ENCODE measurements at places on chromosomes 16 and 17.

DNA sequence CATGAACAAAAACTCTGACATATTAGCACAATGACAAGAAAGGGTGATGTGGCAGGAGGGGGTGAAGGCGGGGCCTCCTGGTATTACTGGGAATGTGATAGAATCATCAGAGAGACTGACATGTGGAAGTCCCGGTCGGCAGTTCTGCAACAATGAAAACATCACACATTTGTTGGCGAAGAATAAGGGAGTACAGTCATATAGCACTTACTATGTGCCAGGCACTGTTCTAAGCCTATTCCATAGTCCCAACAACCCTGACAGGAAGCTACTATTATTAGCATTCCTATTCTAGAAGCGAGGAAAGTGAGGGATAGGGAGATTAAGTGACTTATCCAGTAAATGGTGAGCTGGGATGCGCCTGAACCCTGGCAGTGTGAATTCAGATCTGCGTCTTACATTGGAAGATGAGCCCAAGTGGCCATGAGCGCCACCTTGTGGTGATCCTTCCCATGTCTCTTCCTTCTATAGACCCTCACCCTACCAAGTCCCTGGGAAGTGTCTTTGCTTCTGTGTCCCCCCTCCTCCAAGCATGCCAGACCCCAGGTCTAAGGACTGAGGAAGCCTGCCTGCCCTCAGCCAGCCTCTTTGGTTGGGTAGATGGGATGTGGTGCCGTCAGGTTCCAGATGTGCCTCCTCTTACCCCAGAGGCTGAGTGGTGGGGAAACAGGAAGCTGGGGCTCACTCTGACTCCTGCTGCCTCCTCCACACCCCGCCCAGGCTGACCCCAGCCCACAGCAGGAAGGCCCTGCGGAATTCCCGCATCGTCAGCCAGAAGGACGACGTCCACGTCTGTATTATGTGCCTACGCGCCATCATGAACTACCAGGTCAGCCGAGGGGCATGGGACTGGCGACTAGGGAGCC lies 14.0 kb downstream of the FMNL1 start:
- DNase-seq, result peak; percentile 61

- DNase-seq, result no peak
Observed at GRCh38 chr16:88977018-88977811, at the start of gene CBFA2T3. Gene CBFA2T3, minus strand, starts transcription at chr16:88977207. Its CDS starts 400 bp downstream, at chr16:88976807.

GRCh38 chr17:68759002-68759342 lies 157.8 kb upstream of the FAM20A start:
- no peak for DNase-seq

DNA sequence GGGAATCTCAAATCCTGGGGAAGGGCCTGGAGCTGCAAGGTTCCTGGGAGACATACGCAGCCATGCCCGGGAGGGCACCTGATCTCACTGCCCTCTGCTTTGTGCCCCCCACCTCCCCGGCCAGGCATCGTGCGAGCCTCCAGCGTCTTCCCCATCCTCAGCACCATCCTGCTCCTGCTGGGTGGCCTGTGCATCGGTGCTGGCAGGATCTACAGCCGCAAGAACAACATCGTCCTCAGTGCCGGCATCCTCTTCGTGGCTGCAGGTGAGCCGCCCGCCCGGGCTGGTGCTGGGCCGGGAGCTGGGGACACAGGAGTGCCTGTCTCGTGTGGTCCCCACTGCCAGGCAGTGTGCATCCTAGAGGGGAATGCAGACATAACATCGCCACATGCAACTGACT lies 19.6 kb upstream of the CACNG1 start:
- no peak for DNase-seq

DNA sequence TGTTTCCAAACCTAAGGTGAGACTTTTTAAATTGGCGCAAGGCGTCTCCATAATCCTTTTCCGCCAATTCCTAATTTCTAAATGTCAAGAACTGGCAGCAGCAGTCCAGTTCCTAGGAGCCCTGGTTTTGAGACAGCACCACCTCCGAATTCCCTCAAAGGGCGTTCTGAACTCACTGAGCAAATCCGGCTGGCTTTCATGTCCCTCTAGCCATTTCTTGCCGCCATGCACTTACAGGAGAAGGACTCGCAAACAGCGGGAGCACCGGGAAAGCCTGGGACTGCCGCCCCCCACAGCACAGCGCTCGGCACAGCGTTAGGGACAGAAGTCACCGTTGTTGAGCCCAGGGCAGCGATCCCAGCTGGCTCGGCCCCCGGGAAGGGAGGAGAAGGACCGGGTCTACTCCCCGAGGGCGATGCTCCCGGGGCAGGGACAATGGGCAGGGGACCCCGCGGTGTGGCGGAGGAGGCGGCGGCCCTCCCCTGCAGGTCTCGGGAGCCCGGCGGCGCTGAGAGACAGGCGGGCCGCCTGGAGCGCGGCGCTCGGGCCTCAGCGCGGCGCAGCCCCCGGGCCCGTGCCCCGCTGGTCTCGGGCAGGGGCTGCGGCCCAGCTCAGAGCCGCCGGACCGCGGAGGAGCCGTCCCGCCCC lies 545 bp downstream of the ARHGAP17 start:
- DNase-seq, result no peak

- DNase-seq, result no peak
Observed at GRCh38 chr17:81513753-81514488, 1.3 kb upstream of the ACTG1 start.

DNA sequence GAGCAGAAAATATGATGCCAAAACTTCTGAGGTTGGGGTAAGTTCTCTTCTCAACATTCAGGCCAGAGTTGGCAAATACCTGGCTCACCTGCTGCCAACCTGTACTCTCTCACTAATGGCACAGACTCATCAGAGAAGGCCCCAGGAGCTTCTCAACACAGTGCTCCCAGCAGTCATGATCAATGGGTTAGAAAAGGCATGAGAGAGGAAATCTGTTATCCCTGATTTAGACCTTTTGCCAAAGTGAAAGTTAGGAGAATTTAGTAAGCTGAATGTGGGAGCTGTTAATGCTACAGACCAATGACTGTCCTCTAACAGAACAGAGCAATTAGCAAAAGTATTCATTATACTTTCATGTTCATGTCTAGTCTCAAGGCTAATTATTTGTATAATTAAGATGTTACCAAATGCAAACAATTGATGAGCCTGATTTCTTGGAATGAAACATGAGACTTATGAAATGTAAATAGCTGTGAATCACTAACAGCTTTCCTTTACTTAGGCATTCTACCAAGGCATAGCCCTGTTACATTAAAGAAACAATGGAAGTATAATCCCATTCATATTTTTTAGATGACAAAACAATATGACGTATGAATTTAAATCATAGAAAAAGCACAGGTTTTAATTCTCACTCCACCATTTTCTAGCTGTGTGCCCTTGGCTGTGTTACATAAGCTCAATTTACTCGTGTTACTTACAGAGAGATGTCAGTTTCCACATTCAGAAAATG lies 68.7 kb upstream of the MARCHF10 start:
- DNase-seq, result no peak

DNA sequence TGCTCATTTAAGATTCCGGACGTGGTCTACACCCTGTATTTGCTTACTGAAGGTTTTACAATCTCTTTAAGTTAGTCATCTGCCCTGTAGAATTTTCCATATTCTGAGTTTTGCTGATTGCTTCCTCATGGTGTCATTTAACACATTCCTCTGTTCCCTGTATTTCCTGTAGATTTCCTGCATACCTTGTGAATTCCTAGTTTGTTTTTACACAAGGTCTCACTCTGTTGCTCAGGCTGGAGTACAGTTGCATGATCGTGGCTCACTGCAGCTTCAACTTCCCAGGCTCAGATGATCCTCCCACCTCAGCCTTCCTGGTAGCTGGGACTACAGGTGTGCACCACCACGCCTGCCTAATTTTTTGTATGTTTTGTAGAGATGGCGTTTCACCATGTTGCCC lies 66.8 kb downstream of the CMIP start:
- DNase-seq, result no peak

DNA sequence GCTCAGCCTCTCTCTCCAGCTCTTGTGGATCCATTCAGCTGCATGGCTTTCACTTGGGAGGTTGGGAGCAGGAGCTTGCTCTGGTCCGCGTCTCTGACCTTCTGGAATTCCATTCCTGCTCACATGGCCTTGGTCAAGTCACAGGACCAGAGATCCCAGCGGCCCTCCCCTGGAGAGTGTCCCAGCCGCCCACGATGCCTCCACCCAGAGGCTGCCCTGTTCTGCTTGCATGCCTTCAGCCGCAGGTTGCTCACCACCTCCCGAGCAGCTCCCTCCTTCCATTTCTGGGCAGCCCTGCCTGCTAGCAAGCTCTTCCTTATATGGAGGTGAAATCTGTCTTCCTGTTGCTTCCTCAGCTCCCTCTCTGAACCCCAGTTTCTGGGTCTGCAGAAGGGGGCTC lies 32.6 kb downstream of the RAI1 start:
- no peak for DNase-seq

DNA sequence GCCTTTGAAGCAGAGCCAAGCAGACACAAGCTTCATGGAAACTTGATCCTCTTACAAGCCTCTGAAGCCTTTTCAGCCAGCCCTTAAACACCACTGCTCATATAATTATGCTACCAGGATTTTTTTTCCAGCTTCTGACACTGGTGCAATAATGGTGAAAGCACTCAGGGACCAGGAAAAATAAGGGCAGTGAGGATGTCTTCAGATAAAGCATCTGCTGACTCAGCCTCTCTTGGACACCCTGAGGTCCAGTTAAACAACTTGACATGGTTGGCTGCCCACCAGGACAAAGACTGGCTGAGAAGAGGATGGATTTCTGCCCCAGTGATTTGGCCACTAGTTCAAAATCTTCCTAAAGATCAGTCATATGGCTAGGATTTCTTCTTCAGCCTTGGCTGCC lies 124.2 kb upstream of the N4BP1 start:
- no peak for DNase-seq

- no peak for DNase-seq
Observed at GRCh38 chr17:37708008-37708615, 36.7 kb downstream of the HNF1B start.

DNA sequence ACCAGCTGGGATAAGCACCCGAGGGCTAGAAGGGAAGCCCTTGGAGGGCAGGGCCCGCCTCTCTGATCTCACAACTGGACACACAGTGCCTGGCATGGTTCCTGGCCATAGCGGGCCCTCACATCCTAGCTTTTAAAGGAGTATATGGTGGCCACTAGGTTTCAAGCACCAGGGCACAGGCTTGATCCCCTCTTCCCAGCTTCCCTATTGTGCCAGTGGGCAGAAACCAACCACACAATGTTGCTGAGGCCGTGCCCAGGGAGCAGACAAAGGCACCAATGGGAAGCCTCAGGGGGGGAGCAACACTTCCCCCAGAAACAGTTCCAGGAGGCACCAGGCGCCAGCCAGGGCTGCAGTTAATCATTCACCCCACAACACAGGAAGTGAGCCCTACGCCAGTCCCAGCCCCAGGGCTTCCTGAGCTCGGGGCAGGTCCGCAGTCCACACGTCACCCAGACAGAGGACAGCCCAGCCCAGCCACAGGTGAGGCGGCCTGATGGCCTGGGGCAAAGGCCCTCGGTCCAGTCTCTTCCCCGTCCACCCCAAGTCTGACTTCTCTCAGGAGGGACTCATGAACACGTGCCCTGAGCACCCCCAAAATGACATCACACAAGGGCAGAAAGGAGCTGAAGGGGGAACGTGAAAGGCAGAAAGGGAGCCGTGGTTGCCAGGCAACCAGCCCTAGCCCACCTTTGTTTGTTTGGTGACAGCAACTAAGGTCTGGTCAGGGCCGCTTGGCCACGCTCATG lies 12.8 kb downstream of the SMIM5 start:
- no peak for DNase-seq

DNA sequence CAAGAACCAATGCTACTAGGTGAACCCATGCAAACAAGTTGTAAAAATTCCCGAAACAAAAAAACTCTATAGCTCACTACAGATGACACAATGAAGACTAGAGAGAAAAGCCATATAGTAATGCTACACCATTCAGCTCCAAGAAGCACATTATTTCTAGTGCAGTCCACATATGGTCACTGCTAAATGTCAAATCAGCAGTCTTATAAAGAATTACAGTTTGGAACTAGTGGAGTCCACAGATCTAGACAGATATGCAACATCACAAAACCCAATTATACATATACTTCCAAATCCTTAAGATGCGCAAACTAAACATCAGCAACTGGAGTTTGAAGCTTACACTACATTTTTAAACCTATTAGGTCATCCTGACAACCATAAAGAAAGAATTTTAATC lies 33.5 kb downstream of the GPATCH8 start:
- DNase-seq, result no peak

GRCh38 chr17:58331815-58332777 lies 3.5 kb upstream of the TSPOAP1 start:
- peak; percentile 87 for DNase-seq

DNA sequence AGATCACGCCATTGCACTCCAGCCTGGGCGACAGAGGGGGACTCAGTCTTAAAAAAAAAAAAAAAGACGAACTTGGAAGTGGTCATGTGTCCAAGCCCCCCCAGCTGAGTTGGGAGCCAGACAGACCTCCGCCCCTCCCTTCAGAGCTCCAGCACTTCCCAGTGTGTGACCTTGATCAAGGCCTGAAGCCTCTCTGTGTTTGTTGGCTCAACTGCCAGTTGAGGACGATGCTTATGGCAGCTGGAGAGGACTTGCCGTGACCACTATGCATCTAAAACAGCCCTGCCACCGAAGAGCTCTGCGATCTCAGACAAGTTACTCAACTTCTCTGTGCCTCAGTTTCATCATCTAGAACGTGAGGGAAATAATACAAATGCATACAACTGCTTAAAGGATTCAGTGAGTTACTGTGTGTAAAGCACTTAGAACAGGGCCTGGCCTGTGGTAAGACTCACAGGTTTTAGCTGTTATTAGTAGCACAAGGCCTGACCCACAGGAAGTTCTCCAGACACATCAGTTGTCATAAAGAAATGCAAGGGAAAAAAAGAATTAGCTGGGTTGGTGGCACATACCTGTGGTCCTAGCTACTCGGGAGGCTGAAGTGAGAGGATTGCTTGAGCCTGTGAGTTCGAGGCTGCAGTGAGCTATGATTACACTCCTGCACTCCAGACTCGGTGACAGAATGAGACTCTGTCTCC lies 7.0 kb upstream of the IL27 start:
- DNase-seq, result no peak

- DNase-seq, result no peak
Observed at GRCh38 chr17:9185688-9186284, 164.5 kb downstream of the NTN1 start.

DNA sequence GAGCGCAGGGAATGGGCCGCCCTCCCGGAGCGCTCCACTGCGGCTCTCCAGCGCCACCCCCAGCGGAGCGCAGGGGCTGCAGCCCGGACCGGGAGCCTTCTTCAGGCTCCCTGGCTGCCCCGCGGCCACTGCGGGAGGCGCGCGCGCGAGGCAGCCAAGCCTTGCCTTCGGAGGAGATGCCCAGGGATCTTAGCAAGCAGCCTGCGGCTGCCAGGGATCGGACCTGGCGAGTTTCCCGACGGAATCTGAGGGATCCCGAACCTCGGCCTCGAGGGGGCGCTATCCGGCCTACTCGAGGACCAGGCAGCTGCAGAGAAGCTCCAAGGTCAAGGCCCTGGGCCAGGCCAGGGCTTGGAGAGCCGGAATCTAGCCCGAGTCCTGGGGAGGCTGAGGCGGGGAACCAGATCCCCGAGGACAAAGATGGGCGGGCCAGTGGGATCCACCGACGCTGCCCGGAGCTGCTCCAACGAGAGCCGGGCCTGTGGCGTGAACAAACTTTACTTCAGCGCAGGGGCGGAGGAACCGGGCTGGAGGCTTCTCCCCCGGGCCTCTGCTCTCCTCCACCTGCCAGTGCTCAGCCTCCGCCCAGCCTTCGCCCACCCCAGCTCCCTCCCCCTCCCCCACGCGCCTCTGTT lies at the start of gene IRX6:
IRX6 (plus strand) TSS at position 567 of the 635 bp plus-strand sequence. CDS start 889 bp downstream, outside the sequence.
- DNase-seq, result no peak
